ENCODE measurements at places on chromosomes 1 and 21.

- no peak for DNase-seq
These were observed 392.7 kb downstream of the NPHP4 start for GRCh38 chr1:5599541-5599940.

DNA sequence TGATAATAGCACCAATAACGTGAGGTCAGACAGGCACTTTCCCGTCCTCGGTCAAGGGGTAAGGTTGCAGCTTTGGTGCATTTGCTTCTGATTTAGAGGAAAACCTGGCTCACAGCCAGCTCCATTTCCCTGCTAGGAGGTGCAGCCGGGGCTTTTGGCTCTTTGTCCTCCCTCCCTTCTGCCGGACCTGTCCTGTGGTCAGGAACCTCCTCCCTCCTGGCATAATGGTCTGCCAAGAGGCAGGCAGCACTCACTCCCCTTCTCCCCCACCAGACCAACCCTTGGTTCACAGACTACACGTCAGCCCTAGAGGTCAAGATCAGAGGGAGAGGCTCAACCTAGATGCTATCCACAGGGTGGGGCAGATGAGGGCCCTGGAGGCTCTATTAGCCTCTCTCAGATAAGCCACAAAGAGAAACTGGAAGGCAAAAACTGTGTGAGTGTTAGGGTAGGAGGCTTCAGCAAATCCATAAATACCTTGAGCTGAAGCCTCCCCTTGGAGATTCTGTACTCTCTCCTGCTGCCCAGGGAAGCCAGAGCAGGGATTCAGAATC lies 64.8 kb downstream of the PLXNA2 start:
- DNase-seq, result no peak

GRCh38 chr1:103517380-103518047 lies 8.0 kb upstream of the RNPC3 start:
- no peak for DNase-seq

DNA sequence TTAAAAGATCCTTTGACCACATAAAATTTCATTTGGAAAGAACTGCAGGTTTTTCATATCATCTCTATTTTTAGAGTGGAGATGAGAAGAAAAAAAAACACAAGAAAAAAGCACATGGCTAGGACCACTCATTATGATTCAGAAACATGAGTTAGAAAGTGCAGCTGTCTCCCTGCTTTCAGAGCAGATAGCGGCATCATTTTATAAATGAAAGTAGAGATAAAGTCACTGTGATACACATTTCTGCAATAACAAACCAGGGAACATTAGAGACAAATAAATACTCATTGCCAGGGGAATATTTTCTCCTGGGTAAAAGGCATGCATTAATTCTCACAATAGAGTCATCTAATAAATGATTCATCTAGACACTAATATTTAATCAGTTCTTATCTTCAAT lies 87.5 kb upstream of the PLPPR4 start:
- DNase-seq, result no peak

DNA sequence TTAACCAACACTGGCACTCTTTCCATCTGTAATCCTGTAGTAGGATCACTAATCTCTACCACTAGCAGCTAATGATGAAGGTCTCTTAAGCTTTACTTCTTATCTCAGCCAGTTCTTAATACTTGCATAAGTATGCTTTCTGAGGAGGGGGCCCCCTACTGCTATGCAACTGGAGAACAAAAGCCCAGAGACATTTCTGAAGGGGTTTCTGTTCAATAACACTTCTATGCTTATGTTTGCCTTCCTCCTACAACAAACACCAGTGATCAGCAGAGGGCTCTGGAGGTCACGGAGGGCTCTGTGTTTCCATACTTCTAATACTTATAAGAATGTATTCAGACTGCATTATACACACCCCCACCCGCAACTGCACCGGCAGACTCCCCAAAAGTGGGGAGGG lies 215.8 kb downstream of the BARHL2 start:
- DNase-seq, result no peak

- peak; percentile 24 for DNase-seq
These were observed 5.7 kb upstream of the PKN2 start for GRCh38 chr1:88678405-88678804.

GRCh38 chr1:30024411-30025195 lies 698.8 kb downstream of the MATN1 start:
- no peak for DNase-seq

GRCh38 chr1:97770376-97770775 lies 150.5 kb downstream of the DPYD start:
- DNase-seq, result no peak

GRCh38 chr1:23930861-23931490 lies 17.8 kb upstream of the CNR2 start:
- peak; percentile 99 for DNase-seq

- DNase-seq, result no peak
These were observed 2.1 kb upstream of the ITLN1 start for GRCh38 chr1:160887071-160887470.

DNA sequence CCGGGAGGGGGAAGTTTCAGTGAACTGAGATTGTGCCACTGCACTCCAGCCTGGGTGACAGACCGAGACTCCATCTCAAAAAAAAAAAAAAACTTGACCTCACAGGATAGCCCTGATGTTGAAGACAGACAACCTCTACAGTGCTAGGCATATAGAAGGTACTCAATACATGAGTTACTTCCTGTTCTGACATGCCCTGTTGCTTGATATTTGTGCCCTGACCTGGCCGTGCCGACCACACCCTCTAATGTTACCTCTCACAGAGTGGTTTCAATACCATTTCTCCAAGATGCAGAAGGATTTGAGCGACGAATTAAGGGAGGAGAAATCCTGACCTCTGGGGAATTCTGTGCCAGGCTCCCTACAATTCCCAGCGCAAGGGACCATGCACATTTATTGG lies 5.2 kb downstream of the PTAFR start:
- no peak for DNase-seq

GRCh38 chr1:118948846-118949245 lies 39.3 kb downstream of the TBX15 start:
- no peak for DNase-seq

GRCh38 chr1:231866392-231867331 lies 240.1 kb downstream of the DISC1 start:
- DNase-seq, result peak; percentile 43

- DNase-seq, result no peak
These were observed 47.5 kb upstream of the CSF3R start for GRCh38 chr1:36530261-36530660.

- DNase-seq, result no peak
These were observed 511 bp downstream of the EFNA3 start for GRCh38 chr1:155079210-155079486.

DNA sequence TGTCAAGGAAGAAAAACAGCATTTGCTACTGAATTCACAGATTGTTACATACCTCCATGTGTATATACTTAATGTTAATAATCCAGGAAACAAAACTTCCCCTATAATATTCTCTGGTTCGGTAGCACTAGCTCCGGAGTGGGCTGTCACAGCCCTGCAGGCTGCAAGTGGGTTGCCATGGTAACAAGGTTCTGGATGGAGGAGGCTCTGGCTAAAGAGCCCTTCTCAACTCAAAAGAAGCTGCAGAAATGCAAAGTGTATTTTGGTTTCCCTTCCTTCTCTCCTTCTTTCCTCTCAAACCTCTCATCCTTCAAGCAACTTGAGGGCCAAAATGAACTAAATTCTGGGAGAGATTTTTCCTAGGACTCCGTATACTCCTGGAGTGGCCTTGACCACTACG lies 45.2 kb downstream of the ASTN1 start:
- no peak for DNase-seq

- DNase-seq, result peak; percentile 94
These were observed 35.8 kb downstream of the PLEKHA6 start for GRCh38 chr1:204323887-204324286.

DNA sequence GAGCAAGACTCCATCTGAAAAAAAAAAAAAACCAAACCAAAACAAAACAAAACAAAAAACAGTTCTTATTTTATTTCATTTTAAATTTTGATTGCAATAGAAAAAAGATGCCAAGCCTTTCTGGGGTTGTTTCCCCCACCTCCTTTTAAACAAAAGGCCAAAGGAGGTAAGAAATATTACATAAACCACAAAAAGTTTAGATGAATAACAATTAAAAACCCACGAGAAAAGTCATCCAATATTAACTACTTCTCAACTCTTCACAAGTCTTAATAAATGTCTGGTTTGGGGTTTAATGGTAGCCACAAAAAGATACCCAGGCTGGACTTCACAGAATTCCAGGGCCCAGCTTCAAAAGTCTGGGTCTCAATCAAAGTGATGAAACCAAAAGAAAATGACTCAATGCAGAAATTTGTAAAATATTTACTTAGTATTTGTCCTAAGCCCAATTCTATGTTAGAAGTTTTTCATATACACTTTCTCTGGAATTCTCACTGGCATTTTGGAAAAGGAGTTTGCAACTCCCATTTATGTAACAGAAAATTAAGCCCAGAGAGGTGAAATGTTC lies 47.0 kb upstream of the SDC3 start:
- DNase-seq, result peak; percentile 43

DNA sequence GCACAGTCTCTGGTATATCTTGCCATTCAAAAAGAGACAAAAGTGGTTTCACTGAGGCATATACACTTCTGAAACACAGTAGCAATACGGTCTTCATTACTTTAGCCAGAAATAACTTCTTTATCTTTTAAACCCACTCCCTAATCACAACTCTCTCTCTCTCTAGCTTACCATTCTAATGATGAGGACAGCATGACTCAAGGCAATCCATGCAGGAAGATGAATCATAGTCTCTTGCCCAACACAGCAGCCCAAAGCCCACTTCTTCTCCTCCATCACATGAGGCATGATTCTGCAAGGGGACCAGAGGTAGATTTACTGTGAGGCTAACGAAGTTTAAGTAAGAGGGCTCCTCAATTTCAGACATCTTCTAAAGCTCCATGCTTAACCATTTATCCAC lies 285.0 kb upstream of the NR5A2 start:
- peak; percentile 95 for DNase-seq

DNA sequence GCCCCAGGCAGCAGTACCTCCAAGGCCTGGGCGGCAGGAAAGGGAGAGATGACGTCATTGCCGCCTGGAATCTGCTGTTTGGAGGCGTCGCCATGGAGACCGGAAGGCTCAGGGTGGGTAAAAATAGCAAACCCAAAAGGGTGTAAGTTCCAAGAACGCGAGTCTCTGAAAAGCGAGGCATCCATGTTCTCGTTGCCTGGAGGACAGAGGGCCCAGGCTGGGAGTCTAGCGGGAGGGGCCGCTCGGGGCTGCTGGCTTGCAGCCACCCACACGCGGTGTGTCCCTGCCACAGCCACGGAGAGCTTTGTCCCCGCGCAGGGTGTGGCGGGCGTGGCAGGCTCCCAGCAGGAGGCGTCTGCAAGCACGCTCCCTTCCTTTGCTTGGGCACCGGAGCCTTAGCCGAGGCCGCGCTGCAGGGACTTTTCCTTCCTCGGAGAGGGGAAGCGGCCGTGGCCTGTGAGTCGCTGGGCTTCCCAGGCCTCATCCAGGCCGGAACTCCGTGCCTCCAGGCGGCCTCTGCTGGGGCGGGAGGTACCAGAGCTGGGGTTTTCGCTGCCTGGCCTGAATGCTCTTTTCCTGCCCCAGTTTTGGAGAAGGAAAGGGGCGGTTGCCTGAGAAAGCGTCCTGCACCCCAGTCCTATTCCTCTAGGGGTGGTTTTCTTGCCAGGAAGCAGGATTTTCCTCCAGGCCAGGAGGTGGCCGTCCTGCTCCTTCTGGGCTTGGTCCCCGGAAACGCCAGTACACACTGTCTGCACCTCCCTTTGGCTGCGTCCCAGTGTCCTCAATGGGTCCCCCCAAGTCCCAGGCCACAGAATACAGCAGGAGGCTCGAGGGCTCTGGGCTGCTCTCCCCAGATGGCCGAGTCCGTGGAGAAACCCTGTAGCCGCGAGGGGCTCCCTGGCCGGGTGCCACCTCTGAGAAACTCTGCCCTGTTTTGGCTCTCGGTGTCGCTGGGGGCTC lies 15.3 kb upstream of the SKI start:
- DNase-seq, result peak; percentile 89

DNA sequence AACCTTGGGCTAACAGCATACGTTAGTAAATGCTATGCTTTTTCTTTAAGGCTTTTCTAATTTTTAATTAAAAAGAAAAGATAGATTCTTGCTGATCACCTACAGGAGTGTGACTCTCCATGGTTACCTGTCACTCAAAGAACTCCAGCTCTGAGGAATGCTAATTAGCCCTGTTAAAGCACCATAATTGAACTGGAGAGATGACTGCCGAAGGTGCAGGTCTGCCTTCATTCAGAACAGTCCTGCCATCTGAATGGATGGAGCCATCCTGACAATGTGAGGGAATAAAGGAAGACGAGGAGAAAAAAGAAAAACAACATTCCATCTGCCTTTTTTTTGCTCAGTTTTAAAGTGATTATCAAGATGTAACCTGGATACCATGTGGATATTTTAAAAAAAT lies 94.6 kb downstream of the ATP6V1G3 start:
- DNase-seq, result no peak

DNA sequence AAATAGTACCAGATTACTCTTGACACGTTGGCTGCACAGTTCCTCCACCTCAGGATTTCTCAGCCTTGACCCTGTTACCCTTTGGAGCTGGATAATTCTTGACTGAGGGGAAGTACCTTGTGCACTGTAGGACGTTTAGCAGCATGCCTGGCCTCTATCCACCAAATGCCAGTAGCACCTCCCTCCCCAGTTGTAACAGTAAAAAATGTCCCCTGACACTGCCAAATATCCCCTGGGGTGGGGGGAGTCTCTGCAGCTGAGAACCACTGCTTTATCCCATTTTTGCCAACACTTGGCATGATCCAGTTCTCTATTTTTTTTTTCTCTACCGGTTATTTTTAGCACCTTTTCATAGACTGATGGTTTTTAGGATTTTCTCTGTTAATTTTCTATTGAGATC lies 34.0 kb downstream of the C1orf198 start:
- DNase-seq, result no peak

- peak; percentile 74 for DNase-seq
These were observed 91.3 kb downstream of the ATP5PO start for GRCh38 chr21:33824156-33824941.

- no peak for DNase-seq
These were observed 6.0 kb downstream of the POFUT2 start for GRCh38 chr21:45281411-45282282.

- peak; percentile 63 for DNase-seq
These were observed 8.8 kb downstream of the HMGB4 start for GRCh38 chr1:33872683-33873082.

DNA sequence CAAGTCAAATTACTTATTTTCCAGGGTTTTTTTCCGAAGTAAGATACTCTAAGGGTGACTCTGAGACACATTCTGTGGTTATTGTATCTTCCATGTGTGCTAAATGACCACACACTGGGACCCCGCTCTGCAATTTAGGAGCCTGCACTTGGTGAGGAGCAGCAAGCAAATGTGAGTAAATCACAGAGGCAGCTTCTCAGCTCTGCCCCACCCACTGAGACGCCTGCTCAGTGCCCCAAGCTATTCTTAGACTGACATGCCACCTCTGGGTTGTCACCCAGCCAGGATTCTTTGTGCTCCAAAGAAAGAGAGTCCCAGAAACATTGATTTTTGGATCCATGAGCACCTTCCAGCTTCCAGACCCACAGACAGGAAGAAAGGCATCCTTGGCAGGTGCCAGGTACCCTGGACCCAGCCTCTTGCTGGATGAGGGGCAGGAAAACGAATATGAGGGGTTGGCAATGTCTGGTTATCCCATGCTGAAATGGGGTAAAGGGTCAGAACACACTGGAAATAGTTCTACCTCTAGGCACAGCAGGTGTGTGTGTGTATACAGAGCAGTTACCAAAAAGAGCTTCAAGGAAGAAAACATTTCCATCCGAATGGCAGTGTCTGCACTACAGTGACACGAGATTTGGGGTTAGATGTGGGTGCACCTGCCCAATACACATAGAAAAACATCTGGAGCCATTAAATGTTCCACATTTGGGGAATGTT lies 41.2 kb downstream of the TNR start:
- DNase-seq, result no peak

- no peak for DNase-seq
These were observed 52.4 kb downstream of the SAMSN1 start for GRCh38 chr21:14493731-14494130.

GRCh38 chr1:1117469-1117831 lies 1.6 kb upstream of the C1orf159 start:
- DNase-seq, result no peak
